ENCODE measurements at places on chromosomes 6 and 20. TPM values are rescaled to one million over a fixed set of nuclear protein-coding genes. Genes with fewer than 3 reads are reported as not detected.

Gene DOK5
- 0.16 TPM for total RNA-seq

Gene SNAP25
- total RNA-seq: 0.25 TPM

Gene CTCFL
- total RNA-seq: not detected

Gene KIFC1
- total RNA-seq: 25.6 TPM

Gene TNF
- not detected for total RNA-seq

Gene UST
- 0.16 TPM for total RNA-seq

All from bladder microvascular endothelial cell (primary cell).